ENCODE measurements at places on chromosomes 3 and 15.

GRCh38 chr15:87300146-87300545 is 956.4 kb downstream of the NTRK3 start:
- DNase-seq, result no peak

GRCh38 chr15:79339588-79340314 is 28.8 kb downstream of the TMED3 start:
- DNase-seq, result peak; percentile 68

DNA sequence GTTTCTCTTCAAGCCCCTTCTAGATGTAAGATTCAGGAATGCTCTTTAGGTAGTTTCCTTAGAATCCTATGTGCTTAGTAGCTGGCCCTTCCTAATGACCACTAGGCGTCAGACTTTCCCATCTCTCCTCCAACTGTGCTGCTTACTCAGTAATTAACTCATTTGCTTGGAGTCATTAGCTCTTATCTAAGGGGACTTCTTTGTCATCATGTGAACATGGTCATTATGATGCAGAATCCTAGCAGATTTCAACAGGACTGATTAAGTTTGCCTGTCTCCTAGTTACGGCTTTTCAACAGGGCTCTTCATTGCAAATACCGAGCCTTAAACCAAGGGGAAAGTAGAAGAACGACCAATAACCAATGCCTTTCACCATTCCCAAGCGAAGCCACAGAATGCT is 46.4 kb downstream of the GJD2 start:
- DNase-seq, result peak; percentile 56

DNA sequence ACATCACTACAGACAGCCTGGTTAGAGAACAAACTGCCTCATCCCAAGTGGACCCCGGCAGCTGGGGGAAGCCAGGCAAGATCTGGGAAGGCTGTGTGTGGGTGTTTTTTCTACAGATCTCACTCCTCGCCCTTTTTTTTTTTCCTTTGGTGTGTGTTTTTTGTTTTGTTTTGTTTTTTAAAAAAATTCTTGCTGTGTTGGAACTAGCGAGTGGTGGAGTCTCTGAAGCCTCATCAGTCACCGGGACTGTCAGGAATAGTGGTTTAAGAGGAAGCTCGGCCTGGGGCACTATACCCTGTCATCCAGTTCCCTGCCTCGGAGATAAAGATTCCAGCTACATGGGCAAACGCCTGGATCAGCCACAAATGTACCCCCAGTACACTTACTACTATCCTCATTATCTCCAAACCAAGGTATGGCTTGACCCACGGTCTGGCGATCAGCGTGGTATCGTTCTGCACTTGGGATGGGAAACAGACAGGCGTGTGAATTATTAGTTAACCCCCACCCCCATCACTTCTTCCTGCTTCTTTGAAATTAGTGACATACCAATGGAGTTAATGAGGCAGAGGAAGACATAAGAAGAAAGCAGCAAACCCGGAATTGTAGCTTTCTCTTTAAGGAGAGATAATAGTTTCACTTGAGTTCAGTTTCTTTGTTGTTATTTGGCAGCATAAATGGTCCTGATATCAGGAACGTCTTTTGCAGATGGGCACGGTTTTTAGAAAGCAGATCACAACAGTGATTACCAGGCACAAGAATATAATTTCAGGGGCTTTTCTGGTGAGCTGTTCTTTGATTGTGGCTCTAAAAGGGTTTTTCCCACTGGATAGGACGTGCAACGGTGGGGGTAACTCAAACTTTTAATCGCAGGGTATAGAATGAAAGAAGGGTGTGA is 722 bp downstream of the RBMS3 start:
- peak; percentile 33 for DNase-seq

GRCh38 chr15:91882858-91883586 is 29.5 kb downstream of the SLCO3A1 start:
- no peak for DNase-seq
